GM18507 (cell line): ENCODE measurements at places on chromosomes 1 and 21.

- no peak for DNase-seq
Measured at GRCh38 chr1:97245026-97245425, 523.4 kb downstream of the PTBP2 start.

DNA sequence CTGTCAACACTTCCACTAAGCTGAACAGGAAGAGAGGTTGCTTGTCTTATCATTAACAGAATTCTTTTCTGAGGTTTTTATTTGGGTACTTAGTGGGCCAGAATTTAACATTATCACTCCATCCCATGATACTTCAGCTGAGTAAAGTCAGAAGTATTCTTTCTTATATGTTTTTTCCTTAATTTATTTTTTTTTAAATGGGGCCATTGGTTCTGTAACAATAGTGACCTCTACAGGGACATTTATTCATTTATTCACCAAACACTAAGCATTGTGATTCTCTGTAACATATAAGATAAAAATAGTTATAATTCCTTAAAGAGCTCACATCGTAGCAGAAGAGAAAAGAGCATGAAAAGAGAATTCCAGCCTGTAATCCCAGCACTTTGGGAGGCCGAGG is 9.8 kb downstream of the GREM2 start:
- no peak for DNase-seq

DNA sequence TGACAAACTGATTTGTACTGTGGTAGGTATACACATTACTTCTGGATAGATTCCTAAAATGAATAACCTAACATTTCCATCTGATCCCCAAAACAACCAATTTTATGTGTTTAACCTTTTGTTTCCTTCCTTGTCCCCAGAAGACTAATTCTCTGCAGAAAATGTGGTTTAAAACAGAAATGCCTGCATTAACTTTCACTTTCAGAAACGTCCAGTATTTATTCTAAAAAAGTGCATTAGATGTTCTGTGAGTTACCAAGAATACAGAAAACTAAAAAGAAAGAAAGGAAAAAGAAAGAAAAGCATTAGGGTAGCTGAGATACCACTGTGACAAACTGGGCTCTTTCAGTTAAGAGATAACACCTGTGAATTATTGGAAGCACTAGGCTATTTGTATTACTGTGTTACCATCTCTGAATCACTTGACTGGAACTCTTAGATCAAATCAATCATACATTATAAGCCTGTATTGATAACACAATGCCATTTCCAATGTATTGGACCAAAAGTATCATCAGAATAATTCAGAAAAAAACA is 177.7 kb downstream of the NCAM2 start:
- no peak for DNase-seq

GRCh38 chr1:164363980-164364379 is 195.0 kb upstream of the PBX1 start:
- no peak for DNase-seq

DNA sequence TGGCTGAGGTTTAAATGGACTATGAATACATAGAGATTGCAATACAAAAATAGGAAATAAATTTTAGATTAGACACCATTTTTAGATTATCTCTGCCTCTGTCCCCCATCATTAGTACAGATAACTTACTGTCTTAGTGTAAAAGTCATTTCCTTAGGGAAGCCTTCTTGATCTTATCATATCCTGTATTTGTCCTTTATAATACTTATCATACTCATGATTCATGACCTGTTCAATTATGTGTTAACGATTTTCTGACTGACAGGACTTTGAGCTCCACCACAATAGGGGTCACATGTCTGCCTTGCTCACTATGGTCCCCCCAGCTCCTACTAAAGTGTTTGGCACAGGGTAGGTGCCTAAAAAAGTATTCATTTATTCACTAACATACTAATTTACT is 14.6 kb downstream of the TEX38 start:
- no peak for DNase-seq

DNA sequence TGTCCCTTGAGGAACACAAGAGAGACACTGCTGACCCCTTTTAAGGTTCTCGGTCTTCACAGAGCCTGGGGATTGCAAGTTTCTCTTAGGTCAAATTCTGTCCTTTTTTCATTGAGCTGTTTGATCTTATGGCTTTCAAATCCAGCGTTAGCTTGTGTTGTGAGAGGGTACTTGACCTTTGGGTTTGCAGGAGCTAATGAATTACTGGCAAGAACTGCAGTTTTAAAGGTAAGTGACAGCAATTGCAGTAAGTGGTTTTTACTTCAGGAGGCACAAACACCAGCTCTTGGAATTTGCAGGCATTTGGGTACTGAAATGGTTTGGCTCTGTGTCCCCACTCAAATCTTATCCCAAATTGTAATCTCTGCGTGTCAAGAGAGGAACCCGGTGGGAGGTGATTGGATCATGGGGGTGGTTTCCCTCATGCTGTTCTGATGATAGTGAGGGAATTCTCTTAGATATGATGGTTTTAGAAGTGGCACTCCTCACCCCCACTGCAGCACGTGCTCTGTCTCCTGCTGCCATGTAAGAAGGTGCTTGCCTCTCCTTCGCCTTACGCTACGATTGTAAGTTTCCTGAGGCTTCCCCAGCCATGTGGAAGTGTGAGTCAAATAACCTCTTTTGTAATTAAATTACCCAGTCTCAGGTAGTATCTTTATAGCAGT is 134.5 kb upstream of the LYPLAL1 start:
- DNase-seq: no peak

DNA sequence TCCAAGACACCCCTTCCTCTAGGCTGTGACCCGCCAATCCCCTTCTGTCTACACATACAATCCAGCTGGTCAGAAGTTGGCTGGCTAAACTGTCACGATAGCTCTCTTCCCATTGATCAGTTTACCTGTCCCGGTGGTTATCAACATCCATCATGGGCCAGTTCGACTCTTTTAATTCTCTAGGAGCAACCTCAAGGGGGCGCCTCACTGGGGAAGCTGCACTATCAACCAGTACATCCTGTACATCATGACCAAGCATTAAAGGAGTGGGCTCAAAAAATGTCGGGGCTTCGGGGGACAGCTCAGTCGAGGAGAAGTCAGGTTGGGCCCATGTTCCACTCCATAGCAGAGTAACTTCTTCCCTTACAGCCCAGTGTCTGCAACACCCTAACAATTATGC is 53.2 kb upstream of the B3GALNT2 start:
- DNase-seq: no peak

DNA sequence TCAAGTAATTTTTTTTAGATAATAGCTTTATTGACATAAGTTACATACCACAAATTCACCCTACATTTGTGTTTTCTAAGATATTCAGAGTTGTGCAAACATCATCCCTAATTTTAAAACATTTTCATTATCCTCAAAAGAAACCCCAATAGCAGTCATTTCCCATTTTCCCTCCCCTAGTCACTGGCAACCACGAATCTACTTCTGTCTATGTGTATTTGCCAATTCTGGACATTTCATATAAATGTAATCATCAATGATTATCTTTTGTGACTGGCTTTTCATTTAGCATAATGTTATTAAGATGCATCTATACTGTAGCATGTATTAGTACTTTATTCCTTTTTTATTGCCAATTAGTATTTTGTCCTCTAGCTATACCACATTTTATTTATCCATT is 88.8 kb upstream of the SLFNL1 start:
- no peak for DNase-seq

- no peak for DNase-seq
Measured at GRCh38 chr1:110211496-110212168, 1.5 kb downstream of the KCNC4 start.

DNA sequence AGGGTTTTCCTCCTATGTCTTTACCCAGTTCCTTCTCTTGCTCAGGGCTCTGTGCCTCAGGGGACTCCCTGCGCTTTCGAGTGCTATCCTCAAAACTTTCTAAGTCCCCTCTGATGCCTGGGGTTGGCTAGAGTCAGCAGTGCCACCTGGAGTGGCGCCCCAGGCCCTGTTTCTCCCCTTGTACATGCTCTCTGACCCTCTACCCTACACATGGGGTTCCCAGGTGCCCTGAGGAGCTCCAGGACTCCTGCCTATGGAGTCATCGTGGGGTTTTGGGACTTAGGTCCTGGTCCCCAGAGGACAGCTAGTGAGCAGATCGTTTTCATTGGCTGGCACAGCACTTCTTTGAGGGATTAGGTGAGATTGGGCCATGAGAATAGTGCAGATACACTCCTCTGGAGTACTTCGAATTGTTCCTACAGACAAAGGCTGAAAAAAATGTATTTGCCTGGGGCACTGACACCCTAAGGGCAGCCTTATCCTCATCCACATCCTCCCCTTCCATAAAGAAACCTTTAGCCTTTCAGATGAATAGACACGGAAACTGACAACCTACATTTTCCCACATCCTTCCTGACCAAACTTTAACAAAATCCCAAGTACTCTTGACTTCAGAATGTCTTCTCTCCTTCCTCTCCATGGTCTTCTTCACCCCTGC is 41.5 kb downstream of the LGR6 start:
- no peak for DNase-seq

DNA sequence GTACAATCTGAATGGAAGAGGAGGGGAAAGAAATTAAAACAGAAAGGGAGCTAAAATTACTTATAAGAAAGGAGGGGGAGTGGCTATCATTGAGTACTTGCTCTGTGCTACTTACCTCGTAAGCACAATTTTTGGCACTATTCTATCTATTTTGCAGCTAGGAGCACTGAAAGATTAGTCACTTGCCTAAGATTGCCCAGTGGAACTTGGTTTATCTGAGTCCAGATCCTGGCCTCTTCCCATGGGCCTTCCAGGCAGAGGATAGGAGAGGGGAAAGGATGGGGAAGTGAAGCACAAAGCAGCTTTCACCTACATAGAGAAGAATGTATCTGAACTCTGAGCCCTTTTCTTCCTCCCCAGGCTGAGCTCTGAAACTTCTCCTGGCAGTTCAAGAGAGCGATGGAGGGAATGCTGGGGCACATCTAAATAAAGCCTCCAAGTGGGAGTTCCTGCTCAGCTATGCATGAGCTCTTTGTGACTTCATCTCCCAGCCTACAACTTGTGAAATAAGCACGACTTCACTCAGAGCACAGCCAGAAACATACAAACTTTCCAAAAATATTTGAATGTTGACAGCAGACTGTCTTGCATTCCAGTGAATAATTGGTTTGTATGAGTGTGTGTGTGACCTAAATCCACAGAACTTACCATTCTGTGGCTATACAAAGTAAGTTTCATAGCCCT is 29.4 kb downstream of the HMGB4 start:
- no peak for DNase-seq
